DMS79 (cell line): ENCODE measurements at places on chromosomes 3 and 15.

DNA sequence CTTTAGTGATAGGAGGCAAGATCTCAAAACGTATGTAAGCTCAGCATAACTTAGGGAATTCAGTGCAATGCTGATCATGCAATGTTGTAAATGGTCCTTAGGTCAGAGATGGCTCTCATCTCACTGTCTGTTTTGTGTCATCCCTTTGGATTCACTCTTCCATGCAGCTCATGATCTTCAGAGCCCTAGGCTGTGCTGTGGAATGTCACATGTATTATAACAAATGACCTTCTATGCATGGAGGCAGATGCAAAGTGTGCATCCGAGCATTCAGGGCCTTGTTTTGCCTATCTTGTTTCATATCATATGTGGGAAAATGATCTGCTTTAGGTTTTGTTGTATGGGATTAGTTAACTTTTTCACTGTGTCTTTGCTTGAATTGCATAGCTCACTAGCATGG lies 40.5 kb upstream of the PDZRN3 start:
- DNase-seq: no peak

DNA sequence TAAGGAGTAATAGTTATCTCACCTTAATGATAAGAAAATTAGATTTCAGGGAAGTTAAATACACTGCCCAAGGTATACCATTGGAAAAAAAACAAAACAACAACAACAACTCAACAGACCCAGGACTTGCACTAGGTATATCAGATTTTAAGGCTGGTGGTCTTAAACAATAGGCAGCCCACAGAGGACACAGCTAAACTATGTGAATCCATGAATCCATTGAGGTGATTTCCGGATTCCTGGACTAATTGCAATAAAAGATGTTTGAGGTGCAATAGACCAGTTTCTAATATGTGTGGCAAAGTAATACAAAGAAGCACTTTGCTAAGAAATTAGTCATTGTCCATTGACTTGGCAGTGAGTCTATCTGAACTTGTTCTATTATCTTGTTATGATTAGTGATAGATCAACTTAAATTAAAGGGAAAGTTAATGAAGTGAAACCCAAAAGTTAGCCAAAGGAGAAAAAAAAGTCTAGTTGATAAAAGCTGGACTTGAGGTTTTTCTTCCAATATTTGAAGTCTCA lies 60.9 kb upstream of the MAGI1 start:
- no peak for DNase-seq

- DNase-seq: no peak
Measured at GRCh38 chr3:128256131-128256530, 102.8 kb downstream of the EEFSEC start.

- no peak for DNase-seq
Measured at GRCh38 chr15:51869060-51869421, 39.6 kb downstream of the TMOD3 start.

GRCh38 chr15:67106764-67107013 lies 41.3 kb downstream of the SMAD3 start:
- DNase-seq: no peak

GRCh38 chr3:38755130-38755529 lies 60.9 kb downstream of the SCN10A start:
- no peak for DNase-seq

GRCh38 chr3:37400945-37401344 lies 226.6 kb upstream of the LRRFIP2 start:
- DNase-seq: no peak
